Stimulated activated CD8-positive, alpha-beta memory T cell treated with anti-CD3 and anti-CD28 coated beads, Interleukin-7, amount 100 ng/mL, for 24 hours (primary cell): ENCODE measurements at places on chromosomes 13 and 19.
A peak's percentile ranks its signal among the peaks of the same experiment; 100 is the strongest.

- no peak for DNase-seq
These were observed 214.9 kb upstream of the EDNRB start for GRCh38 chr13:78133511-78133910.

DNA sequence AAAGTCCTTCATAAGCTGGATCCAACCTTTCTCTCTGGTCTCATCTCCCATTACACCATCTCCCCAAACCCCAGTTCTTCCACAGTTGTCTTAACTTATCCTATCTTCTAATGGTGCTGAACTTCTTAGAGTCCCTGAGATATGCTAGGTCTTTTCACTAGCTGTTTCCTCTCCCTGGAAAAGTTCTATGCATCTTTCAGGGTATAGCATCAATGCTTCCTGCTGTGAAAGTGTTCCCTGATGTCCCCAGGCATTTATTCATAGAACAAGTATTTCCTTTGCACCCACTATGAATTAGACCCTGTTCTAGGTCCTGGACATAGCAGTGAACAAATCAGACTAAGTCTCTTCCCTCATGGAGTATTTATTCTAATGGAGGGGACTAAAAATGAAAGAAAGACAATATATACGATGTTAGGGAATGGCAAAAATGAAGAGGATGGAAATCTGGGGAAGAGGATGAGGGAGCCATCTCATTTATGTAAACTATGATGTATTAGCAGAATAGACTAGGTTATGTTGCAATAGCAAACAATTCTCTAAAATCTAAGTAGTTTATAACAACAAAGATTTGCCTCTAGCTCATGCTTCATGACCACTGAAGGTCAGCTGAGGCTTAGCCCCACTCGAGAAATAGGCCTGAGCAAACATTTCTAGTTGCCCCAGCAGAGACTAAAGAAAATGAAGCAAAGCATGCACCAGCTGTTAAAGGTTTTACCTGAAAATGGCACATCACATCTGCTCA is 120.0 kb downstream of the CYSLTR2 start:
- no peak for DNase-seq

- DNase-seq, result no peak
These were observed 74.3 kb upstream of the LRCH1 start for GRCh38 chr13:46478651-46479050.

- DNase-seq, result no peak
These were observed 10.3 kb upstream of the PAN3 start for GRCh38 chr13:28128030-28128429.

DNA sequence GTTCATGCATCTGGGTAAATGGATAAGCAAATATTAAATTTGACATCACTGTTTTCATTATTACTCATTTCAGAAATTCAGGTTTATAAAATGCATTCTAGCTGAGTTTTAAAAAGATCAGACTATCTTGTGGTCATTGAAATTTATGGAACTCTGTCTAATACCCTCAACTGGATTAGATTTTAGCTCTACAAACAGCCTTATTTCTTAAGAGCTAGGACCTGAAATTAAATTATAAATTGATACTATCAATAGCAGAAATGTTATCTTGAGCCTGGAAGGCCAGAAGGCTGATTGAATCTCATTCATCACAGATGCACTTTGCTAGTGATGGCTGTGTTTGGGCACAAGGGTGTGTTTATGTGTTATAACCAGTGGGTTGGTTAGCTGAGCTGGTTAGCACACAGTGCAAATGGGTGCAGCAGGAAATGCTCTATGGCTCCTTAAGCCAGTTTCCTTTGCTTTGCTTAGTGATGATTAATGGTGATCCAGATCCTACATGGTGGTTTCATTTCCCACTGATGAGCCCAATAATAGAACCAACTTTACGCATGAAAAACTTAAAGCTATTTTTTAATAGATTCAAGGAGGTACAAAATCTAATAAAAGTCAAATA is 310.8 kb upstream of the KLF12 start:
- DNase-seq, result no peak

GRCh38 chr19:29644210-29644609 is 21.1 kb upstream of the PLEKHF1 start:
- DNase-seq, result no peak

GRCh38 chr13:78241278-78241919 is 322.8 kb upstream of the EDNRB start:
- no peak for DNase-seq

DNA sequence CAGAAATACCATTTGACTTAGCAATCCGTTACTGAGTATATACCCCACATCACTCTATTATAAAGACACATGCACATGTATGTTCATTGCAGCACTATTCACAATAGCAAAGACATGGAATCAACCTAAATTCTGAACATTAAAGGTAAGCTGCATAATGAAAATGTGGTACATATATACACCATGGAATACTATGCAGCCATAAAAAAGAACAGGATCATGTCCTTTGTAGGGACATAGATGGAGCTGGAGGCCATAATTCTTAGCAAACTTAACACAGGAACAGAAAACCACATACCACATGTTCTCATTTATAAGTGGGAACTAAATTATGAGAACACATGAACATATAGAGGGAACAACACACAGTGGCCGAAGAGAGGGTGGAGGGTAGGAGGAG is 85.2 kb downstream of the NDFIP2 start:
- no peak for DNase-seq

GRCh38 chr13:79468819-79469218 is 12.1 kb upstream of the NDFIP2 start:
- no peak for DNase-seq

- no peak for DNase-seq
These were observed 193.7 kb downstream of the LMO7 start for GRCh38 chr13:75829830-75830229.

DNA sequence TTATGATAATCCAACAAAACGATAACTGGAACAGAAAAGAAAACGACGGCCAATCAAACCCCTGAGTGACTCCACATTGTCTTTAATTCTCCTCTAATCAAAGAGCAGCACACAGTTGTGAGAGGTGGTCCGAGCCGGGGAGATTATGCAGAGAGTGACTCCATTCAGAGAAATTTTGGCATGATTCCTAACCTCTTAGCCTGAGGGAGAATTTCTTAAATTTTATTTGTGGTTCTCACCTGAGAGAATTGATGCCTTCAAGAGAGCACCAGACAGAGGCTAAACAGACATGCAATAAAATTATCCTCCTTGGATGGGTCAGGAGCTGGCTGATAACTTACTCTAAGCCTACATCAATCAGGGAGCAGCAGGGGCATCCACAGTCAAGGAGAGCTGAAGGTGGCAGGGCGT is 310.0 kb upstream of the KLF12 start:
- no peak for DNase-seq

GRCh38 chr13:91893040-91893439 is 494.6 kb downstream of the GPC5 start:
- no peak for DNase-seq

DNA sequence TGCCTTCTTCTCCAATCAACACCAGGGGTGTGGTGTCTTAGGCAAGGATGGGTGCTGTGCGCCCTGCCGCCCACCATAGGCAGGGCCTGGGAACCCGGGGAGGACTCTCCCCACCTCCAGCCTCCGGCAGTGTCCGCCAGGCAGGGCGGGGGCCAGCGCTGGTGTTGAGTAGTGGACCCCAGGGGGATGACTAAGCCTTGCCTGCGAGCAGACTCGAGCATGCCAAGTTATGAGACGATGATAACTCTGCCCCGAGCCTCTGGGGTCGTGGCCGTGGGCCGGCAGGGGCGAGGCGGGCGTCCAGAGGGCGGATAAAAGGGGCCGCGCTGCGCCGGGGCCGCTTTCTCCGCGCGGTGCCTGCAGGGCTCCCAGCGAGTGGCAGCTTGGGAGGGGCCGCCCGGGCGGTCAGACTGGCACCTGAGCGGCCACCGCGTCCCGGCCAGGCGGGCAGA is at the start of gene MEDAG:
TSS of gene MEDAG (plus strand) at position 340 of the 452 bp plus-strand sequence. CDS start 245 bp downstream, outside the sequence.
- no peak for DNase-seq

GRCh38 chr13:114080739-114081561 is 51.5 kb downstream of the RASA3 start:
- no peak for DNase-seq

GRCh38 chr13:112714376-112715174 is 24.7 kb downstream of the ATP11A start:
- DNase-seq, result no peak

GRCh38 chr19:41261474-41262190 is 2.5 kb upstream of the HNRNPUL1 start:
- DNase-seq, result no peak

DNA sequence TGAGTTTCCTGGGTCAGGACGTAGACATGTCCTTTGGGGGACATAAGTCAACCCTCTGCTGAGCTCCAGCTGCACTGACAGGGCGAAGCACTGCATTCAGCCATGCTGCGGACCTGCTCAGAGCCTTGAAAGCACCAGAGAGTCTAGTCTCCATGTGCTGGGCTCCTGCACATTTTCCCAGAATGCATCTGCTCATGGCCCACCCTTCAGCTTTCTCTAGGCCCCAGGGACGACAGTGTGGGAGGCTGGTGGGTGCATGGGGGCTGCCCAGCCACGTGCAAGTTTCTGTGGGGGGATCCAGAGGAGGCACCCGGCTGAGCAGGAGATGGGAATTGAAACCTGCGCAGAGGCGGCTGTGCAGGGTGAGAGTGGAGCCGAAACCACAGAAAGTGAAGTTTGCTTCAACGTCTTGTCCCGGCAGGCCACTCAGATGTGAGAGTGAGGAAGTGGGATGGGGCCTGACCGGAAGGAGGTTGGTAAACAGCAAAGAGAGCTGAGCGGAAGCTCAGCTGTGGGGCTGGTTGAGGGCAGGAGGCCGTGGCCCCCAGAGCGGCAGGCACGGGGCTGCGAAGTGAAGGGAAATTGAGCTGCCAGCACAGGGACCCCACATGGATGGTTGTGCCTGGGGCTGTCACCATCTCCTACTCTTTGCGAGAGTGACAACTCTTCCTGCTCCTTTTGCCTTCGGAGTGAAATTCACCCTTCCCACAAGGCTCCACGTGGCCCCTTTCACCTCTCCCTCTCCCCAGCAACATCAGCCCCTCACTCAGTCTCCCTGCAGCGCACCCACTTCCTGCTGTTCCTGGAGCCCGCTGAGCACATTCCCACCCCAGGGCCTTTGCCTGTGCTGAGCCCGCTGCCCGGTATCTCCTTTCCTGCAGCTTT is 11.8 kb downstream of the PGLS start:
- DNase-seq, result peak; percentile 27

DNA sequence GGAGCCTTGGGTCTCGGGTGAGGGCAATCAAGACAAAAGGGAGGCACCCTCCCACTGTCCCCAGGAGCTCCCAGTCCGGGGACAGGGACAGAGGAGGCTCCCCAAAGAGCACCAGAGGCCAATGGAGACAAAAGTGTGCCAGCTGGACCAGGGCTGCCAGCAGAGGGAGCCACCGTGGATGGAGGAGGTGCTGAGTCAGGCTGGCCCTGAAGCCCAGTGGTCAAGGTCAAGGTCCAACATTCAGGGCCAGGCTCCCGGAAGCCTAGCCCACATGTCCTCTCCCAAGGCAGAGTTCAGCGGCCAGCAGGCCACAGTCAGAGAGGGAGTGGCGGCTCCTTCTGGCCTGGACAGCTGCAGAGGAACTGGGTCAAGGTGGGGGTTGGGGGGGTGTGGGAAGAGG is 8.4 kb downstream of the COL5A3 start:
- DNase-seq, result no peak

GRCh38 chr13:68927387-68928026 is 1180.1 kb upstream of the ATXN8OS start:
- no peak for DNase-seq

GRCh38 chr19:14375582-14376291 is 5.5 kb upstream of the ADGRE5 start:
- no peak for DNase-seq
